SW 1271 (cell line): ENCODE measurements at places on chromosomes 3 and 15.

DNA sequence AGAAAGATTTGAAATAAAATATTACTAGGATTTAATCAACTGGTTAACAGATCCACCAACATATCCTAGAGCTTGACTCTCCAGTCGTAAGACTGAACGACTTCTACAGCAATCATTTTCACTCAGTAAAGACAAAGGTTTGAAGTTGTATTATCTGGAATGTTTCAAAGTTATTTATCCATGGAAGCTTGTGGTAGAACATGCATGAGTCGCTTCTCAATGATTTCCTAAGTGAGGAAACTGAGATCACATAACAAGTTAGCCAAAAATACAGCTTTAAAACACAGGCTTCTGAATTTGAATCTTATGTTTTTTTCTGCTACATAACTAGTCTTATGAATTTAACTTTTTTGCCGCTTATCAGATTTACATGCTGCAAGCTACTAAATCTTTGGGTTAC lies 241.8 kb downstream of the FOXP1 start:
- DNase-seq, result no peak

DNA sequence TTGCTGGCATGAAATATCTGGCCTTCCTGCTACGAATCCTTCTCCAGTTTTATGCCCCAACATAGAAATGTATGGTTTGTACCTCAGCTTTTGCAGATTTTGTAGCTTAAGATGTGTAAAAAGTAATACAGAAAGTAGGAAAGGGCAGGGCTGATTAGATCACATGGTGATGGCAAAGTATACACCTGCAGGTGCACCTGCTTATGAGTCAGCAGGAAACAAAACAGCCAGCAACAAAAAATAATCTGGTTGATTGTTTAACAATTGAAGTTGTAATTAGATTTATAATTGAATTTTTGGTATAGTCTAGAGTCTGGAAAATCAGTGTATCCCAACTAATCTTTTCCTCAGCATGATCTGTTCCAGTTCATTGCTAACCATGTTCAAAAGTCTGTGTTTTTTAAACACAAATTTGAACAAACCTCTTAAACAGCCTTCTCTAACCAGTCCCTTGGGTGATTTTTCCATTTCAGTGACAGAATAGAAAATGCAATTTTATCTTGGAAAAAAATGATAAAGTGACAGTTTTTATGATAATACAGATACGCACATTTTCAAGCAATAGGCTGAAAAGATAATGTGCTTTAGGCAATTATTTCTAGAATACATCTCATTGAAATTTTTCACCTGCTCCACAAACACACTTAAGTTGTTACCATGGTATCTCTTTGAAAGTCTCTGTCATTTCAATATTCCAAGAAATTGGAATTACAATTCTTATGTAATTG lies 477.4 kb downstream of the NAALADL2 start:
- DNase-seq, result no peak

- DNase-seq, result no peak
Measured at GRCh38 chr15:92586966-92587365, 68.6 kb downstream of the FAM174B start.

- DNase-seq, result no peak
Measured at GRCh38 chr3:12483410-12483809, 870 bp upstream of the TSEN2 start.

GRCh38 chr3:23580096-23580713 lies 225.6 kb upstream of the UBE2E1 start:
- no peak for DNase-seq

DNA sequence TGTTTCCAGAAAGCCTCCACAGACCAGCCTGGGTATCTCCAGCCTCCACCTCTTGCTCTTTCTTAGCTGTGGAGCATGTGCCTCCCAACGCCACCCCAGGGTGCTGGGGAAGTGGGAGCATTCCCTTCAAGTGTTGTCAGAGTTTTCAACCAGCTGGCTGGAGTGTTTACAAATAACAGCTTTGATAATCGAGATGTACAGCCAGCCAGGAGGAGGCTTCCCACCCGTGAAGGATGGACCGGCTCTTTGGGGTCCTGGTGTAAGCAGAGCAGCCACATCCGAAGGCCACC lies 8.5 kb upstream of the OXTR start:
- no peak for DNase-seq

GRCh38 chr3:186070550-186070949 lies 38.3 kb downstream of the ETV5 start:
- DNase-seq, result no peak

- DNase-seq, result no peak
Measured at GRCh38 chr15:51724673-51725072, 12.8 kb downstream of the LYSMD2 start.

GRCh38 chr3:43695443-43695842 lies 4.7 kb downstream of the ABHD5 start:
- DNase-seq, result no peak

DNA sequence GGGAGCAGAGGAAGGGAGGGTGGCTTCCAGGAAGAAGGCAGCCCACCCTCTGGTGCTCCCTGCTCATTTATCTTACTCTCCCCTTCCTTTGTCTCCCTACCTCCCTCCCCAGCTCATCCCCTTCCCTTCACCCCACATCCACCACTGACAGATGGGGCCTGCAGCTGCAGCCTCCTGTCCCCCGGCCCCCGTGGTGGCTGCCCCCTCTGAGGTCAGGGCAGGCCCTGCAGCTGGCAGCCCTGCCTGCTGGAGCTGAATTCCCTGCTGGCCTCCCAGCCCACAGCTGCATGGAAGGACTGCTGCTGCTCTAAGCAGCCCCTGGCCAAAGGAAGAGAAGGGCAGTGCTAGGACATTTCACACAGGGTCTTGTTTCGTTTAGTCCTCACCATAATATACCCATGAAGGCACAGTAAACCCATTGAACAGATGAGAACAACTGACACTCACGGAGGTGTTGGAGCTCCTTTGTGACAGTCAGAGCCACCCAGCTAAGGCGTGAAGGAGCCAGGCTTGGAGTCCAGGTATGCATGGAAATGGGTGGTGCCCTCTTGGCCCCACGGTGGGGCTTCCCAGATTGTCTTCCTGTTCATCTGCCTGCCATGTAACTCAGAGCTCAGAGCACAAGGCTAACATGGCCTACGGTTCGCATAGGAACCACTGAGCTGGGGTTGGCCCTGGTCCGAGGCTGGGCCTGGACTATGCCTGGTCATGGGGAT lies 121.7 kb upstream of the PRR20G start:
- DNase-seq, result no peak

DNA sequence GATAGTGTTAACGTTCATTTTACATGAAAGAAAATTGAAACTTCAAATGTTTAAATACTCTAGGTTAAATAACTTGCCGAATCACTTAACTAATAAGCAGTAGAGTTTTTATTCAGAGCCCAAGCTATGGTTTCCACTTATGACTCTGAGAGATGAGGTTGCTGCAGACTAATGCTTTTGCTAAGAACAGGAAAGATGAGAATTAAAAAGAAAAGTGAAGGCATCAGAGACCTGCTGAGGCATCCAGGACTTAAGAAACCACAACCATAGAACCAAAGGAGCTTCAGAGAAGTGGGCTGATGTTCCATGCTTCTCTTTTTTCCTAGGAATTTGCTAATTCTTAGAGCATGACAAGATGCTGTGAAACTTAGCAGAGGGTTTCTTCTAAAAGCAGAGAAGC lies 9.5 kb downstream of the HMG20A start:
- no peak for DNase-seq

DNA sequence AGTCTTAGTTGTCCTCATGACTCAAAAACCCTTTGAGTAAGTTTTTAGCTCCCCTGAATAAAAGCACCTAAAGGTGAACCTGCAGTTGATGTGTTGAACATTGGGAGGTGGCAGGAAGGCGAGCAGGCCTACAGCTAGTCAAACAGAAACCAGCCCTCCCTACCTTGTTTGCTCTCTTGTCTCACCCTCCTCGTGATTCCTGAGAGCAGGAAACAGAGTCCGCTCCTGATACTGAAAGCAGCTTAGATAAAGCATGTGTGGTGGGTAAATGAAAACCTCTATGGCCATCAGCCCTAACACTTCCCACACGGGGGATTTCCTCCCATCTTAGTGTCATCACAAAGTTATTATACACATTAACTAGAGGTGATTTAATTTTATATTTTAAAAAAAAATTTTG lies 21.8 kb upstream of the CLDN18 start:
- no peak for DNase-seq

- no peak for DNase-seq
Measured at GRCh38 chr3:128282380-128283196, 129.3 kb downstream of the EEFSEC start.

DNA sequence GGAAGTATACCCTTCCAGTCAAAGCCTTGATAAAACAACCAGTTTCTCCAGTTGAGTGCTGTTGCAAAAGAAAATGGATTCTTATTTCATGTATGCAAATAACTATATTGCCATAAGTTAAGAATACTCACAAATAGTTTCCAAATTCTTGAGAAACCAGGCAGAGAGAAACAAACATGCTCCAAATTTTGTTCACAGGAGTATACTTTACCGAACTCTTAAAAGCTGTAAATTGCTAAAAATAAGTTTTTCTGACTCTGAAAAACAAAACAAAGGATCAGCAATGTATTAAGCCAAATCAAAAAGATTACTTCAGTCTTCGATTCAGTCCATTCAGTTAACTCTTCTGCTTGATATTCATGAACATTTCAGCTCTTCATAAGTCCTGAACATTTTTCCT lies 646.5 kb downstream of the MCTP2 start:
- no peak for DNase-seq

DNA sequence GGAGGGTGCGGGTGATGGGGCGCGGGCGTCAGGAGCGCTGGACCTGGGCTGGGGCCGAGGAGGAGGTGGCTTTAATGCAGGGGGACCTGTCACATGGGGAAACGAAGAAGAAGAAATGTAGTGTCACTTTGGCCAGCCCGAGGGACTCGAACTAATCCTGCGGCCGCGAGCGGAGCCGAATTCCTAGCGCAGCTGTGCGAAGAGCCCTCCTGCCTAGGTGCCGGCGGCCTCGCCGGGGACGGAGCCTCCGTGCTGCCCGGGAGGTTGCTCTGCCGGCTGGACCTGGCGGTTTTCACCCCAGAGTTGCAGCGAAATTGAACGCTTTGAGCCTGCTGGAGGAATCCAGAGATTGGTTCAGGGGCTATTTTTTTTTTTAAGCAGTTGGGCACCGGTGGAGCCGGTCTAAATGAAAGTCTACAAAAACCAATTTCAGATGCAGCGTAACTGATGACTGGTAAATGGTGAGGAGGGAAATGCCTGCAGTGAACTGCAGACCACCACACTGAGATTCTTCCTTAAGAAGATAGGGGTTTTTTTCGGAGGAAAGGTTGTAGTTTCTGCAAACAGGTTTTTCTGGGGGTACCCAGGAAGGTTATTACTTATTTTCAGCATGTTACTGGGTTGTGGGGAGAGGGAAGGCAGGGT lies 662 bp downstream of the TMEM108 start:
- DNase-seq, result no peak

GRCh38 chr3:53240989-53241972 lies 14.5 kb downstream of the TKT start:
- DNase-seq, result no peak

DNA sequence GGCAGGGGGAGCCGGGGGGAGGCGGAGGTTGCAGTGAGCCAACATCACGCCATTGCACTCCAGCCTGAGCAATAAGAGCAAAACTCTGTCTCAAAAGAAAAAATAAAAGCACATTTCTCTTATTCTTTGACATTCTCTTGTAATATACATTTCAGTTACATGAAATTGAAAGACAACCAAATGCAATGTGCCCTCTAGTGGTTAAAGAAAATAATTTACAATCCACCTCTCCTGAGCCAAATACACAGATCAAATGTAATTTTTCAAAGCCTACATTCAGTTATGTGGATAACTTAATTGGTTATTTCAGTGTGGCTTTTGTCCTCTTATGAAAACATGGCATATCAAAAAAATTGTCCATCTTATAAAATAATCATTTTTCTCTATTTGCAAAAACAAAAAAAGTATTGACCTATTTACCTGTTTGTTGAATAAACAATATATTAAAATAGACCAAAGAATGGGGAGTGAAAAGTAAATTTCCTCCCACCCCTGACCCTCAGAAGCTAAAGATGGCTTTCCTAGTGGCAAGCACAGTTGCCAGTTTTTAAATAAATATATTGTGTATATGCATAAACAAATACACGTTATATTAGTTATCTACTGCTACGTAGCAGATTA lies 14.2 kb upstream of the U2SURP start:
- DNase-seq, result no peak

DNA sequence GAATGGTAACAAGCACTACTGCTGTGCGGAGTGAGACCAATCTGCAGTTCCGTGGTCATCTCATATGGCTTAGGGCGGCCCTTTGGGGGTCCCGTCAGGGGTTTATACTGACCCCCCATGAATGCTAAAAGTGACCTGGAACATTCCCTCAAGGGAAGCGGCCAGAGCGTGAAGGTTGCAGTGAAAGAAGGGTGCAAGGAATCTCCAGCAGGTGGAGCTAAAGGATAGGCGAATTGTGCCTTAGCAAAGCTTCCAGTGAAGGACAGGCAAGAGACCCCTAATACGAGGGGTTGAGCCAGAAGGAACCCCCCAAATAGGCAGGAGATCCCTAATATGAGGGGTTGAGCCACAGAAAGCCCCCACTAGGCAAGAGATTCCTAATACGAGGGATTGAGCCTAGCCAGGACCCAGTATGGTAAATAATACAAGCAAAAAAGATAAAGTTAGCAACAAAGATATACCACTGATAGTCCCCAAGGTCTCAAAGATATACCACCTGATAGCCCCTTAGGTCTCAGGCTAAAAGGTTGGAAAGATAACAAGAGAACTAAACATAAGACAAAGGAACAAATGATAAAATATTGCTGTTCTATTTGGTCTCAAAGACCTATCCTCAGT lies 32.8 kb downstream of the ZNF589 start:
- peak; percentile 24 for DNase-seq

DNA sequence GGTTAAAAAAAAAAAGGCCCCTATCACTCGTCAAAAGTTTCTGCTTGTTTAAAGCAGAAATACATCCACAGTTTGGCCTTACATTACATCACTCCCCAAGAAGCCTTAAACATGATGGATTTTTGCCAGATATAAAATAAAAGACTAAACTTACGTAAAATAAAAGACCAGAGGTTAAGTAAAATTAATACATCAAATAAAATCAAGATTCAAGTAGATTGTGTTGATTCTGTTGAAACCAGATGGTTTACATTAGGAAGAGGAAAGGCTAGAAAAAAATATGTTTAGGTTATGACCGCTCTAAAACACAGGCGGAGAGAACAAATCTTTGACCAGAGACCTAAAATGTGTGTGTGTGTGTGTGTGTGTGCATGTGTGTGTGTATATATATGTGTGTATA lies 104.1 kb downstream of the DUT start:
- no peak for DNase-seq

GRCh38 chr15:100875495-100875894 lies 4.1 kb upstream of the ALDH1A3 start:
- no peak for DNase-seq

DNA sequence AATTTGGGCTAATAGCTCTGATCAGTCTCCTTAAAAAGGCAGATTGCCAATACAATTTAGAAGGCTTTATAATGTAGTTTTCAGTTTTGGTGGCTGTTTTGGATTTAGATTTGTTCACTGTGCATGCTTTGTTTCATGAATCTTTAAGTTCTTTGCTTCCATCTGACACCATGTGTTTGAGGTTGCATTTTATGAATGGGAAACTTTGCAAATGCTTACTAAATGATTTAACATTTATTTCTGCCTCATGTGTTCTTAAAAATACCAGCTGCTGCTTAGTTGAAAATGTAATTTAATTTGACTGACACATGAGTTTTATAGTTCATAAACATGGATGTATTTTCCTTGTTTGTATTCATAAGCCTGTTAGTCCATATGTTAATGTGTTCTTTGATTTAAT lies 78.6 kb downstream of the RNF13 start:
- no peak for DNase-seq

GRCh38 chr15:66017000-66017399 lies 147.7 kb downstream of the RAB11A start:
- DNase-seq, result no peak
